Suppressor macrophage (primary cell): ENCODE measurements at places on chromosomes 11 and 22.
A peak's percentile ranks its signal among the peaks of the same experiment; 100 is the strongest.

- no peak for DNase-seq
Observed at GRCh38 chr11:794766-795633, 3.1 kb downstream of the SLC25A22 start.

DNA sequence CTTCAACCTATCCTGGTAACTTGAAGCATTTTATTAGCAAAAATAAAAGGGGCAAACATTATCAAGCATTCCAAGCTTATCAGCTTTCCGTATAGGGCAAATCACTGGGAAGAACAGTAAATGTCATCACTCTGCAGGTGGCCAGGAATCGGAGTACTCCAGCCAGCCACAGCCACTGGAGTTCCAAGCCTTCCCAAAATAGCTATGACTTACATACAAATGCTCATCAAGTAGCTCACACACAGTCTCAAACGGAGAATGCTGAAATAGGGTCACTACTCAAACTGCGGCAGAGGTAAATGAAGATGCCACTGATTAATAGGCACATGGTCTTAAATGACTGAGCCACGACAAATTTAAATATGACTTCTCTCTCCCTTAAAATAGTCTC lies 2.1 kb downstream of the USP28 start:
- no peak for DNase-seq

GRCh38 chr11:12602421-12602820 lies 71.8 kb upstream of the TEAD1 start:
- no peak for DNase-seq

GRCh38 chr22:48083502-48083901 lies 1321.1 kb downstream of the TBC1D22A start:
- DNase-seq: no peak

DNA sequence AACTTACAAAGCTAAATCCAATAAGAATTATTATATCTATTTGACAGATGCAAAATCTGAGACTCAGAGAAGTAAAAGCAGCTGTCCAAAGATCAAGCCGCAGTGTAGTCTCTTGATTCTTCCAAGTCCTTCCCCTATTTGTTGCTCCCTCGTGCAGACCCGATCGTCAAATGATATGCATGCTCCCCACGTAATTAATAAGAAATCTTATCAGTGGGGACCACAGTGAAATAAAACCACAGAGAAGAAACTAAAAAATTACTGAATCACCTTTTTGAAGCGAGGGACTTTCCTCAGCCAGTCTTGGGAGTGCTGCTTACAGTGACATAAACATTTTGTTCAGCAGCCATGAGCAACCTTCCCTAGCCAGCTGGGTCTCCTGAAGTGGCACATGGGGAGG lies 64.6 kb downstream of the SERGEF start:
- DNase-seq: no peak

- no peak for DNase-seq
Observed at GRCh38 chr11:19864141-19865140, 151.8 kb downstream of the NAV2 start.

GRCh38 chr11:120751550-120751949 lies 240.0 kb downstream of the GRIK4 start:
- DNase-seq: no peak

- no peak for DNase-seq
Observed at GRCh38 chr11:33479231-33479630, 221.4 kb downstream of the C11orf91 start.

DNA sequence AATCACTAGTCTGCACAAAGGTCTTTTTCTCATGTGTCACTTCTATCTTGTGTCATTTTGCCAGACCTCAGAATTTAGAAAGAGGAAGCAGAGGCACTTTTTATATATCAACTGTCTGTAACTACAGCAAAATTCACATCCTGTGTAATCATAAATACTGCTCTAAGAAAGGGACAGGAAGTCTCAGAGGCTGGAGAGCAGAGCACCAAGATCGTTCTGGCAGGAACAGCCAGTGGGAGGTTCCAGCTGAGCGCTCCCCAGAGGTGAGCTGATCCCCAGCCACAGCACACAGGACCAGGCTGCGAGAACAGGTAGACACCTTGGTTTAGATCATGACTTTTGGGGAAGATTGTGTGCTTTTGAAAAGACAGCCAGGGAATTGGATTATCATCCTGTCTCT lies at the start of gene MS4A7:
Gene MS4A7 (plus strand): TSS at position 179 of the 400 bp plus-strand sequence. CDS start 4,610 bp downstream, outside the sequence.
- DNase-seq: peak; percentile 85

- DNase-seq: no peak
Observed at GRCh38 chr22:22746061-22746962, 101.9 kb downstream of the GGTLC2 start.

GRCh38 chr22:37274380-37274862 lies 7.9 kb upstream of the CYTH4 start:
- peak; percentile 94 for DNase-seq

DNA sequence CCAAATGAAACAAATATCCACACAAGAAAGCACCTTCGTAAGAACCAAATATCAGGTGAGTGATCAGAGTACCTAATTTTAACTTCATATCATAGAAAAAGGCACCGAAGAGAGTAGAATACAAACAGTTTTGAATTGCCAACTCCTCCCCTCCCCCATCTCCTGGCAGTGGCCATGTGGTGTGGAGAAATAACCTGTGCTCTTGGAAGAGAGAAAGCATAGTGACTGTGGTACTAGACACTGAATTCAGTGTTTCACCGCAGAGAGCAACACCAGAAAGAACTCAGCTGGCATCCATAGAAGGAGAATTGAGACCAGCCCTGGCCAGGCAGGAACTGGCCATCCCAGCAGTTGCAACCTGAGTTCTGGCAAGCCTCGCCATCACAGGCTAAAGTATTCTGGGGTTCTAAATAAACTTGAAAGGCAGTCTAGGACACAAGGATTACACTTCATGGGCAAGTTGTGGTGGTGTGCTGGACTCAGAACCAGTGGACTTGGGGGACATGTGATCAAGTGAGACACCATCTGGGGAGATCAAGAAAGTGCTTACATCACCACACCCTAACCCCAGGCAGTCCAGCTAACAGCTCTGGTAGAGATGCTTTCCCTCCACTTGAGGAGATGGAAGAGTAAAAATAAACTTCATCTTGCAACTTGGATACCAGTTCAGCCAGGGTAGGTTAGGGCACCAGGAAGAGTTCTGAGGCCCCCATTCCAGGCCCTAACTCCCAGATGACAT lies 1003.2 kb downstream of the NTM start:
- no peak for DNase-seq

GRCh38 chr11:9498457-9499078 lies 37.8 kb downstream of the ZNF143 start:
- DNase-seq: no peak

- no peak for DNase-seq
Observed at GRCh38 chr11:86704710-86705109, 32.3 kb upstream of the ME3 start.

DNA sequence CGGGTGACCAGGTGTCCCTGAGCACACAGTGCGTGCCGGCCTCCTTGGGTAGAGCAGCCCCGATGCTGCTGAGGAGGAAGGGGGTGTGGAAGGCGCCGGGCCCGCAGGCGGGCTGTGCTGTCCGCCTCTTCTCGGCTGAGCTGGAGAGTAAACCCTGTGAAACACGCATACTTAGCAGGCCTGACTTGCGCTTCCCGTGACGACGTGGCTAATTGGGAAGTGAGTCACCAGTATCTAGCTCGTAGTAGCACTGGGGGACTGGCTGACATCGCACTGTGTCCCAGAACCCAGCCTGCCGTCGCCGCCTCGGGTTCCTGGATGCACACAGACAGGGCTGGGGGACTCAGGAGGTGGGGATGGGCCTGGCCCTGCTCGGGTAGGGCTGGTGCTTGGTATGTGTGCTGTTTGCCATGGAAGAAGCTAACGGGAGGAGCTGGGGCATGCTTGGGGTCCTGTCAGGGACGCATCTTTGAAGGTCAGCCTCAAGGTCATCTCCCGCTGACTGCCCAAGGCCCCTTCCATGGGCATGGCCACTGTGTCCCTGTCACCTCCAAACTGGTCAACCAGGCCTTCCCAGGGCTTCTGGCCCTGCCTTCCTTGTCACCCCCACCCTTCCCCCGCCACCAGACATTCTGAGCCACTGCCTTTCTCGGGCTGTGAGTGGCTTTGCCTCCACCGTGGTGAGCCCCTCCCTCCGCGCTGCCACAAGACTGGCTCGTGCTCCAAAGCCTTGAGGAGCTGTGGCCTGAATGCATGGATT lies 1327.0 kb downstream of the BRD1 start:
- DNase-seq: no peak

DNA sequence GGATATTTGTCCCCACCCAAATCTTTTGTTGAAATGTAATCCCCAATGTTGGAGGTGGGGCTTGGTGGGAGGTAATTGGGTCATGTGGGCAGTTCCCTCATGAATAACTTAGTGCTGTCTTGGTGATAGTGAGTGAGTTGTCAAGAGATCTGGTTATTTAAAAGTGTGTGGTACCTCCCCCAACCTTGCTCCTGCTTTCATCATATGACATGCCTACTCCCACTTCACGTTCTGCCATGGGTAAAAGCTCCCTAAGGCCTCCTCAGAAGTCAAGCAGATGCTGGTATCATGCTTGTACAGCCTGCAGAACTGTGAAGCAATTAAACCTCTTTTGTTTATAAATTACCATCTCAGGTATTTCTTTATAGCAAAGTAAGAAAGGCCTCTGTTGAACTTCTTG lies 30.6 kb downstream of the AAMDC start:
- no peak for DNase-seq

- no peak for DNase-seq
Observed at GRCh38 chr11:119461229-119461963, 38.4 kb upstream of the THY1 start.

- no peak for DNase-seq
Observed at GRCh38 chr11:35049859-35050531, 89.0 kb upstream of the CD44 start.

- DNase-seq: no peak
Observed at GRCh38 chr22:30474683-30475424, 3.0 kb upstream of the SEC14L3 start.

GRCh38 chr11:47961383-47961782 lies 19.0 kb upstream of the PTPRJ start:
- no peak for DNase-seq

GRCh38 chr11:1300121-1300520 lies 9.3 kb downstream of the TOLLIP start:
- no peak for DNase-seq

- DNase-seq: no peak
Observed at GRCh38 chr22:50703726-50704509, 31.3 kb downstream of the SHANK3 start.

- no peak for DNase-seq
Observed at GRCh38 chr11:1520663-1521267, 34.2 kb upstream of the MOB2 start.

GRCh38 chr11:3605771-3606203 lies 36.0 kb downstream of the ART5 start:
- DNase-seq: no peak

GRCh38 chr11:75536786-75537641 lies 11.3 kb upstream of the GDPD5 start:
- peak; percentile 55 for DNase-seq

DNA sequence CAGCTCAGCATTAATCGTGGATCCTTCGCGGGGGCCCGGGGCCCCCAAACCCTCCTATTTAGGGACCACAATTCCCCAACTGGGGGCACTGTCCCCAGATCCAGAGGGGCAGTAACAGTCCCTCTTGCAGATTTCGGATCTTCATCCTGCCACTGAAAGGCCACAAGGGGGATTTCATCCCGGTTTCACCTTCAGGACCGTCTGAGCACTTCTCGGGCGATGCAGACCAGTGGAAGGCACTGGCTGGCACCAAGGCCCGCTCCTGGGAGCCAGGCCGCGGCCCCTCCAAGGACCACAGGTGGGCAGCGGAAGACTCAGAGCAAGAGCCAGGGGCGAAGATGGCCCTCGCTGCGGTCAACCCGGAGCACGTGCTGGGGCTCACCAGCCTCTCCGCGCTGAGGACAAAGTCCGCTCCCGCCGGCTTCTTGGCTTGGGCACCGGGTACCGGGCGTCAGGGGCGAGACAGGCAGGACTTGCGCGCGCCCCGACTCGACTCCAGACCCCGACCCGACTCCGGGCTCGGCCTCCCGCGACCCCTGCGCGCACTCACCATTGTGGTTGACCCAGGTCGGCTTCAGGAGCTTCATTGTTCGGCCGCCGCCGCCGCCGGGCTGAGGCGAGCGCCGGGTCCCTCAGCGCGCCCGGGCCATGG lies 517 bp downstream of the HIRA start:
- peak; percentile 49 for DNase-seq

DNA sequence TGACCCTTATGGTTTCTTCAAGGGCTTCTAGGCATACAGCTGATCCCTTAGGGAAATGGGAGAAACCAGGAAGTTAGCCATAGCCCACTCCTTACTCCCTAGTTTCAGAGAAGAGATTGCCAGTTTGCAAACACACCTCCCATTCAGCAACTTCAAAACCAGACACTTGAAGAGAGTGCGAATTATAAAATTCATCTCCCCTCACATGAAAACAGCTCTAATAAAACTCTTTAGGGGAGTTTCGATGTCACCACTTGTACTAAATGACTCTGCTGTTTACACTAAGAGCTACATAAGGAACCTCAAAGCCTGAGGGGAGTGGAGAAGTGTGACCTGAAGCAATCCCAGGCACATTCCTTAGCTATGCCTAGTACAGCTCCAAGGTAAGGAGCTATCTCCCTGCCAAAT lies 8.3 kb downstream of the LGR4 start:
- no peak for DNase-seq

- peak; percentile 71 for DNase-seq
Observed at GRCh38 chr11:74024261-74025029, 15.6 kb upstream of the UCP3 start.

DNA sequence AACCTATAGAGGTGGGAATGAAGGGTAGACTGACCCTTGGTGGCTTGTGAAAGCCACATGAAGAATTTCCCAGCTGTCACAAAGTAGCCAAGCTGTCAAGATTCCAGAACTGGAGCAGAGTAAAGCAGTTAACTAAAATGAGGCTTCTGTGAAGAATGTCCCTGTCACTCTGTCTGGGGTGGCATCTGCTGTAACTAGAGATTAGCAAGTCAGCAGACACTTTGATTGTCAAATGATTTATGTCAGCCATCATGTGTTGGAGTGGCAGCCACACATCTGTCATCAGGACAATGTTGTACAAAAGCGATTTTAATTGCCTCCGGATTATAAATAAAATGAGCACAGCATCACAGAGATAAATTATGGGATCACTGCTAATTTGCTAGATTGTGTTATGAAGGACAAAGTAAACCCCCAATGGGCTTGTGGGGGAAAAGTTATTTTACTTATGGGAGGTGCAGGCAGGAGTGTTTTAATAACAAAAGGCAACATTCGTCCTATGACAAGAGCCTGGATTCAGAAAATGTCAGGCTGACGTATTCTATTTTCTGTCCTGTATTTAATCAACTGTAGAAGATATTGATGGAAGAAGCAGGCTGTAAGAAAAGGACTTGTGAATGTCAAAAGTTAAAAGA lies 270.9 kb downstream of the FAM181B start:
- DNase-seq: no peak

DNA sequence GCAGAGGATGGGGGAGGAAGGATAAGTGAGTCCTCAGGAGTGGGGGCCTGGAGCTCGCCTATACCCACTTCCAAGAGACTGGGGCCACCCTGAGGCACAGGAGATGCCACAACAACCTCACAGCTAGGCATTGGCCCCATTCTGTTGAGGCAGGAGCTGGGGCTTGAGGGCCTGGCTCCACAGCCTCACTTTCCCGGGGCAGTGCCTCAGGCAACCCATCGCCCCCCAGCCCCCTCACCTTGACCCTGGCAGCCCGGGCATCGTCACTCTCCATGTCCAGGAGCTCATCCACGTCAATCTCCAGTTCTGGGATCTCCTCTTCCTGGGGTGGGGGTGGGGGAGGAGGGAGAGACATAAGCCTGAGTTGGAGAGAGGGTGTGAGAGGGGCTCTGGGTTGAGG lies 1.8 kb downstream of the PPP1R14B start:
- no peak for DNase-seq

GRCh38 chr11:47359586-47359985 lies 7.1 kb upstream of the MYBPC3 start:
- DNase-seq: peak; percentile 46
